ENCODE measurements at places on chromosomes 1 and 21. TPM values are rescaled to one million over a fixed set of nuclear protein-coding genes. Genes with fewer than 3 reads are reported as not detected.

GRCh38 chr1:64041371-64042131, 161.9 kb upstream of the UBE2U start:
- H3K36me3 ChIP-seq: no peaks in the 10 kb centered on the region
- H3K27me3 ChIP-seq: no peaks in the 10 kb centered on the region
- DNase-seq: no peak
- H3K27ac ChIP-seq: no peak overlapping the region

DNA sequence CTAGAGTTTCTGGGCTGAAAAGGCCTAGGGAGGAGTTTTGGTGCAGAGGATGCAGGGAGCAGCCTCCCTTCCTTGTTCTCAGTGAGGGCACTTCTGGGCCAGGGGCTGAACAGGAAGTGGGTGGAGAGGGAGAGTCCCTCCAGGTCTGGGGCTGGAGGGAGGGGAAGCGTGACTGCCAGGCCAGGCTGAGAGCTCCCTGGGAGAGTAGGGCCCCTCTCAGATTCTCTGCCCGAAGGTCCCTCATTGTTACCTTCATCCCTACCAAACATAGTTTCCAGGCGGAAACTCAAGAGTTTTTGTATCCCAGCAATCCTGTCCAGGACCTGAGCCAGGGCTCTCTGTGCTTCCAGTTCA, 36.8 kb downstream of the CITED4 start:
- peaks cover 23% of the 10 kb centered on the region for H3K4me1 ChIP-seq
- no peaks in the 10 kb centered on the region for H3K36me3 ChIP-seq
- no peaks in the 10 kb centered on the region for H3K27me3 ChIP-seq
- H3K27ac ChIP-seq: peak overlapping the region; percentile 54
- no peak overlapping the region for H3K4me3 ChIP-seq

Gene TTC34
- 0.06 TPM for total RNA-seq

Gene LIPI
- total RNA-seq: not detected

All from SJSA1 (cell line).